ENCODE measurements at places on chromosomes 4 and X.

DNA sequence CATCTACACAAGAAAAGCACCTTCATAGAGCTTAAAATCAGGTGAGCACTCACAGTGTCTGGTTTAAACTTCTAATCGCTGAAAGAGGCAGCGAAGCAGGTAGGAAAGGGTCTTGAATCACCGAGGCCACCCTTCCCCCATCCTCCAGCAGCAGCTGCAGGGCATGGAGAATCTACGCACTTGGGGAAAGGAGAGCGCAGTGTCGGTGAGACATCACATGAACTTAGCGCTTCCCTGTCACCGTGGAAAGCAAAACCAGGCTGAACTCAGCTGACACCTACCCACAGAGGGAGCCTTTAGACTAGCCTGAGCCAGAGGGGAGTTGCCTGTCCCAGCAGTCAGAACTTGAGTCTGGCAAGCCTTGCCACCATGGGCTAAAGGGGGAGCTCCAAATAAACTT lies 197.2 kb upstream of the ZFP42 start:
- DNase-seq, result no peak

DNA sequence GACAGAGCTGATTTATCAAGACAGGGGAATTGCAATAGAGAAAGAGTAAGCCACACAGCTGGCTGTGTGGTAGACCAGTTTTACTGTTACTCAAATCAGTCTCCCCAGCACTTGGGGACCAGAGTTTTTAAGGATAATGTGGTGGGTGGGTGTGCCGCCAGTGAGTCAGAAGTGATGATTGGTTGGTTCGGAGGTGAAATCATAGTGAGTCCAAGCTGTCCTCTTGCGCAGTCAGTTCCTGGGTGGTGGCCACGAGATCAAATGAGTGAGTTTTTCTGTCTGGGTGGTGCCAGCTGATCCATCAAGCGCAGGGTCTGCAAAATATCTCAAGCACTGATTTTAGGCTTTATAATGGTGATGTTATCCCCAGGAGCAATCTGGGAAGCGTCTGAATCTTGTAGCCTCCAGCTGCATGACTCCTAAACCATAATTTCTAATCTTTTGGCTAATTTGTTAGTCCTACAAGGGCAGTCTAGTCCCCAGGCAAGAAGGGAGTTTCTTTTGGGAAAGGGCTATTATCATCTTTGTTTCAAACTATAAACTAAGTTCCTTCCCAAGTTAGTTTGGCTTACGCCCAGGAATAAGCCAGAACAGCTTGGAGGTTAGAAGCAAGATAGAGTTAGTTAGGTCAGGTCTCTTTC lies 44.0 kb upstream of the PPP1R2C start:
- no peak for DNase-seq

- DNase-seq, result no peak
Observed at GRCh38 chrX:10811111-10811510, 190.7 kb upstream of the MID1 start.

DNA sequence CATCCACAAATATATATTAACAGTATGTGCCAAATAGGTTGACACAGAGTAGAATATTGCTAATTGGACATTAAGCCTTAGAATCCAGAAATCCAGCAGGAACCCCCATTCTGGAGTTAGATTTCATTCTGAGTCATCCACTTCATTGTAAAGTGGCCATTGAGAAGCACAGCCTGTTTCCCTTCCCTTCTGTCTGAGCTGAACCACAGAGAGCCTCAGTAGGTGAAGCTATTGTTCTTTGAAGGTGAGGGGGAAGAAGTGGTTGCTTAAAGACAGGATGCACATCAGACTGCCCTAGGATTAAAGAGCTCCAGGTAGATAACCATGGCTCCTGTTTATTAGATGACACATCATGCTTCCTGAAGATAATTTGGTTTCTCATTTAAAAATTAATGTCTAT lies 30.6 kb upstream of the MCF2 start:
- no peak for DNase-seq

GRCh38 chr4:155587766-155588165 lies 78.9 kb upstream of the GUCY1A1 start:
- no peak for DNase-seq

DNA sequence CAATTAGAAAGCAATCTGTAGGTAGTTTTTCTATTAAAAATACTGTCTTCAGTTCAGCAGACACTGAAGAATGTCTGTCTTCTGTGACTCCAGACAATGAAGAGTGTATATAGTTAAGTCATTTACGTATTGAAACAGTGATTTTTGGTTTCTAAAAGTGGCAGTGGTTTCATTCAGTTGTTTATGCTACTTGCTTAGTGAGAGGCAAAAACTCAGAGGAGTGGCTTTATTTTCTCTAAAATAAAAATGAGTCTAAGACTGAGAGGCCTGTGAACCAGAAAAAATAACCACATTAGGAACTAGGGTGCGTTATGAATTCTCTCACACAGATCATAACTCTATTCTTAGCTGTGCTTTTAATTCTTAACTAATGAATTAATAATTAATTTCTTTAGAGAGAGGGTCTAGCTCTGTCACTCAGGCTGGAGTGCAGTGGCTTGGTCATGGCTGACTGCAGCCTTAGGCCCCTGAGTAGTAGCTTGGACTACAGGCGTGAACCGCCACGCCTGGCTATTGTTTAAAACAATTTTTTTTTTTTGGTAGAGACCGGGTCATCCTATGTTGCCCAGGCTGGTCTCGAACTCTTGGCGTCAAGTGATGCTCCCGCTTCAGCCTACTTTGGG lies 31.4 kb downstream of the FREM3 start:
- no peak for DNase-seq

GRCh38 chr4:137678796-137679195 lies 146.5 kb upstream of the PCDH18 start:
- no peak for DNase-seq

DNA sequence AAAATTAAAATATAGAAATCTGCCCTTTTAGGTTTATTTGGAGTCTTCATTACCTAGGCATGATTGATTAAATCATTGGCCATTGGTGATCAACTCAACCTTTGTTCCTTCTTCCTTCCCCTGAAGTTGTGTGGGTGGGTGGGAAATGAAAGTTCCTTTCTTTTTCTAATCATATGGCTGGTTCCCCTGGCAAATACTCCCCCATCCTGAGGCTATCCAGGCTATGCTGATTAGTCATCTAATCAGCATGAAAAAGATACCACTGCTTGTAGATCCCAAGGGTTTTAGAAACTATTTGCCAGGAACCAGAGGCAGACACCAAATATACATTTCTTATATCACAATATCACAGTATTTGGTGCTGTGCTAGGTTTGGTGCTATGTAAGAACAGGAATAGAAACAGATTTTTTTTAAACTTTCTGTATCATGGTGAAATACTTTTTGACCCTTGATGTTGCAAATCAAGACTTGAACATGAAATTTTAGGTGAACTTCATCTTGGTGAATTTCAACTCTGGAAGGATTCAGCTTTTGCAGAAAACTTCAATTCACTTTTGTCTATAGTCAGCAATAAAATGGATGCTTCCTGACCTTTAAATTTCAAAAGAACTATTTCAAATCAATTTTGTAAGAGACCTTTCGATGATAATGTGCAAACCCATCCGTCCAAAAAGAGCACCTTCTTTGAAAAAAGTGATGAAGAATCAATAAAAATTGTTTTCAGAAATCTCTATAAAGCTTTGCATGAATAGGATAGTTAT lies 71.1 kb downstream of the CCSER1 start:
- DNase-seq, result no peak

GRCh38 chr4:41815473-41815872 lies 66.9 kb upstream of the PHOX2B start:
- DNase-seq, result no peak

- DNase-seq, result no peak
Observed at GRCh38 chr4:90025248-90025647, 101.9 kb upstream of the CCSER1 start.

DNA sequence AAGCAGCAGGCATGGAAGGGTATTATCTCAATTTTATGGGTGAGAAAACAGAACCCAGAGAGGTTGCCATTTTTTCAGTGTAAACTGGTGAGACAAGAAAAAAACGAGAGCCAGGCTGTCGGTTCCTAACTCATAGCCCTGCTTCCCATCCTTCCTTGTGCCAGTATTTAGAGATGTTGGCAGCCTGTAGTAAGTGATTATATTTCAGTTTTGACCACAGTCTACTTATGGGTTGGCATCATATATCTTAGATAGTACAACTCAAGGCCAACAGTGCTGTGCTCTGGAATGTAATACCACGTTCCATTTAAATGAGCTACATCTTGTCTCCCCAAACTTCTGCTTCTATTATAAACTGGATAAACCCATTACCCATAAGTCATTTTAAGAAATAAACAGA lies 40.8 kb downstream of the XK start:
- no peak for DNase-seq

DNA sequence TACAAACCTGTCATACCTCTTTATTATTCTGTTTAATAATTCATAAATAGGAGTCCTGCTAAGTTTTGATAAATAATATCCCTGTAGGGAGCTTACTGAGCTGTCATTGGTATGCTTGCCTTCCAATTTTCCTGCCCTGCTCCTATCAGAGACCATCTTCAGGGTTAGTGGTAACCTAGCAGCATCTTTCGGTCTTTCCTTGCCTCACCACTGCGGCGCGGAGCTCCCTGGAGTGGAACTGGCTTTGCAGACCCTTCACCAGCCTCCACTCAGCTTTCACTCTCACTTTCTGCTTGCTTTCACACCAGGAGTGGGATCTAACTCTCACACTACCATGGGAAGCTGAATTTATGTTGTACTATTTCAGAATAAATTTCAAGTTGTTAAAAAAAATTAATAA lies 481.7 kb upstream of the ATOH1 start:
- DNase-seq, result no peak

All from activated CD4-positive, CD25-positive, alpha-beta regulatory T cell (primary cell).